ENCODE measurements at places on chromosomes 3 and 15.

DNA sequence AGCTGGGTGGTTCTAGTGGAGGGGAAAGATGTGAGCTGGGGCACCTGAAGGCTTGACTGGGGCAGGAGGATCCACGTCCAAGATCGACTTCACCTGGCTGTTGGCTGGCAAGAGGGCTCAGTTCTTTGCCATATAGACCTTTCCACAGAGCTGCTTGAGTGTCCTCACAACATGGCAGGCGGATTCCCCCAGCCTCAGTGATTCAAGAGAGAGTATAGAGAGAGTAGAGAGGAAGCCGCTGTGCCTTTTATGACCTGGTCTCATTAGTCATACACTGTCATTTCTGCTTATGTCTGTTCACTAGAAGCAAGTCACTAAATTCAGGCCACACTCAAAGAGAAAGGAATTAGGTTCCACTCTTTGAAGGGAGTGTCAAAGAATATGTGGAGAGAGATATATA, 101.6 kb downstream of the APBA2 start:
- DNase-seq: no peak

GRCh38 chr3:106703524-106703923, 673.7 kb upstream of the CCDC54 start:
- DNase-seq: no peak

- DNase-seq: no peak
Observed at GRCh38 chr3:69115731-69116130, 6.7 kb downstream of the LMOD3 start.

GRCh38 chr3:124514683-124515082, 215.6 kb upstream of the UMPS start:
- no peak for DNase-seq

DNA sequence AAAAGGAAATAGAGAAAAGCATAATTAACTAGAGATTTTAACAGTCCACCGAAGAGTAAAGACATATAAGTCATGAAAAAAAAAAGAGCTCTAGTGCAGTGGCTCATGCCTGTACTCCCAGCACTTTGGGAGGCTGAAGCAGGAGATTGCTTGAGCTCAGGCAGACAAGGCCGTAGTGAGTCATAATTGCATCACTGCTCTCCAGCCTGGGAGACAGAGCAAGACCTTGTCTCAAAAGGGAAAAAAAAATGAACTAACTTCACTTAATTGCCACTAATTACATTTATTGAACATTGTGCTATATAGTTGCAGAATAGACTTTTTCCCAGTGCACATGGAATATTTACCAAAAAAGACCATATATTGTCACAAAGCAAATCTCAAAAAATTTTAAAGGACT, 221.8 kb downstream of the CBLB start:
- peak; percentile 62 for DNase-seq
